Ovary (tissue), 10 donors: ENCODE measurements at places on chromosomes 6 and 20. TPM values are rescaled to one million over a fixed set of nuclear protein-coding genes. Genes with fewer than 3 reads are reported as not detected.

The DXO gene
- total RNA-seq, result 25.3 TPM

The PI3 gene
- total RNA-seq, result not detected

DNA sequence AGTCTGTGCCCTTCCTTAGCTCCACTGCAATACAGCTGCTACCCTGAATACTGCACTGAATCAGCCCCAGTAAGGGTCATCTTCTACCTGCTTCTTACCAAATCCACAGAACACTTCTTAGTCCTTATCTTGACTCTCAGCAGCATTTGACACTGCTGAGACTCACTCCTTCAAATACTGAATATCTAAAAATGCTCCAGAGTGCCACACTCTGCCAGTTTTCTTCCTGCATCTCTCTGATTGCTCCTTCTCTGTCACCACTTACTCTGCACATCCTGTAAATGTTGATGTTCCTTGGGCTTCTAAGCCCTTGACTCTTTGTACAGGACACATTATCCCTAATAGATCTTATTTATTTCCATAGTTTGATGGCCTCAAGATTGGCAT lies 19.8 kb downstream of the MAN1A1 start:
- H3K4me1 ChIP-seq, result no peaks in the 10 kb centered on the region
- H3K36me3 ChIP-seq, result no peaks in the 10 kb centered on the region
- no peak overlapping the region for H3K4me3 ChIP-seq

GRCh38 chr6:43199912-43200311 lies 17.9 kb downstream of the CUL9 start:
- no peak overlapping the region for H3K27ac ChIP-seq
- no peak overlapping the region for H3K4me3 ChIP-seq
- H3K36me3 ChIP-seq, result no peaks in the 10 kb centered on the region
- no peaks in the 10 kb centered on the region for H3K27me3 ChIP-seq
- no peaks in the 10 kb centered on the region for H3K4me1 ChIP-seq
- DNase-seq, result no peak
